Spleen (tissue), 13 donors: ENCODE measurements at places on chromosomes 6 and 20. TPM values are rescaled to one million over a fixed set of nuclear protein-coding genes. Genes with fewer than 3 reads are reported as not detected.
A peak's percentile ranks its signal among the peaks of the same experiment; 100 is the strongest.

The PRR18 gene
- 0.03 TPM for polyA plus RNA-seq

DNA sequence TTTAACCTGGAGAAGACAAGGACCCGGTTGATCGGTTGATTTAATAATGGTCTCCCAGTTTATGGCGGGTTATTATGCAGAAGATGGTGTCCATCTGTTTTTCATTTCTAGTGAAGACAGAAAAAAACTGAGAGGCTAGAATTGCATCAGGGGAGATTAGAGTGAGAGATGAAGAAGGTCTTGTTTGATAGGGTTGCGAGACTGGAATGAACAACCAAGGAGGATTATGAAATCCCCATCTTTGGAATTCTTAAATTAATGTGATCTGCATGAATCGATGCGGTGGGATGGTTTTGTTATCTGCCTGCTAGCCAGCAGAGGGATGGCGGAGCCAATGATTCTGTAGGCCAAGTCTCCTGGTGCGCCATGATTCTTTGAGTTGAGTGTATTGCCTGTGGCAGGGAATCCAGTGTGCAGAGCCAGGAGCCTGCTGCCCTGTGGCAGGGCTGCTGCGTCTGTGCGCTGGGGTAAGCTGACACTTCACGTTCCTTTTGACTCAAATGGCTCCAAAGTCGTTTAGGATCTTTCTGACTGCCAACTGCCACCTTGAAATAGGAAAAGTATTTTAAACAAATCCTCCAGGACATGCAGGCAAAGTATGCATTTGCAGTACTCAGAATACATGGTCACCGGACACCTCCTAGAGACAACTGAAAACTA lies 200.1 kb downstream of the CLIC5 start:
- H3K27ac ChIP-seq: no peak overlapping the region
- no peaks in the 10 kb centered on the region for H3K4me1 ChIP-seq
- H3K36me3 ChIP-seq: no peaks in the 10 kb centered on the region
- DNase-seq: no peak
- no peaks in the 10 kb centered on the region for H3K27me3 ChIP-seq

DNA sequence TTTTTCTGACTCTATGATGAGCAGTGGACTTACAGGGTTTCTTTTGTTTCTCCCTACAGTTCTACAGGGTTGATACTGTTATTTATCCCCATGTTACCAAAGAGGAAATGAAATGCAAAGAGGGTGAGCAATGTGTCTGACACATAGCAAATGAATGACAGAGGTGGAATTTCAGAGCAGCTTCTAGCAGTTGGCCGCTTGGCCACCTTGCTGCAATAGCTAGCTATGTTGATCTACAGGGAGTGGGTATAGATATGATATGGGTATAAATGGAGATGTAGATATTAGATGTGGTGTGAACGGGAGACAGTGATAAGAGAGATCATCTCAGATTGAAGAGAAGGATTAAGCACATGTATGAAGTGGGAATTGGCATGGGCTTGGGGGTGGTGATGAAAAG lies 10.9 kb upstream of the SLC22A3 start:
- H3K4me1 ChIP-seq: no peaks in the 10 kb centered on the region
- H3K27ac ChIP-seq: no peak overlapping the region
- DNase-seq: no peak
- no peak overlapping the region for H3K4me3 ChIP-seq
- no peaks in the 10 kb centered on the region for H3K27me3 ChIP-seq
- no peaks in the 10 kb centered on the region for H3K36me3 ChIP-seq

DNA sequence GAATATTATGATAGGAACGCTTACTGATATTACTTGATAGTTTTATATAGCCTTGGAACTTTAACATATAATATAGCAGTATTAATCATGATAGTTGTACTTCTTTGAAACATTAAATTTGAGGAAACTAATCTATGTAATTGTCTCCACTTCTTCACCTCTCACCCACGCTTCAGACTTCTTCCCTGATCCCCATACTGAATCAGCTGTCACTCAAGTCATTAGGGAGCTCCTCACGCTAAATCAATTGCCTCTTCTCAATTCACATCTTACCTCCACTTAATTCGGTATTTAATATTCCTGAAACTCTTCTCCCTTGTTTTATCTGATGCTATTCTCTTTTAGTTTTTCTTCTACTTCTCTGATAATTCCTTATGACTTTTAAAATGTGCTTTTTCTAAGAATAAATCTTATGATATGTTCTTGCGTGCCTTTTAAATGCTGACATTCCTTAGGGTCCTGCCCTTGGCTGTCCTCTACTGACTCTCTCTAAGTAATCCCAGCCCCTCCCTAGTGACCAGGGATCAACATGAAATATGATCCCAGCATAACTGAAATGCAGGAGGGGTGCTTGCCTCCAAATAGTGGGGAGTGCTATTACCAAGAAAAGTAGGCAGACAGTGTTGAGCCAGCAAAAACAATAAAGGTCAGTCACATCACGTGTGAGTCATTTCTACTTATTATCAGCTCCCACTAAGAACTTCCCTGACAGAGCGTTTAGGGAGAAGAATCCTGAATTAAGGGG lies 9.9 kb downstream of the ANKRD66 start:
- H3K27ac ChIP-seq: no peak overlapping the region
- H3K27me3 ChIP-seq: no peaks in the 10 kb centered on the region
- H3K4me3 ChIP-seq: no peak overlapping the region
- no peak for DNase-seq
- no peaks in the 10 kb centered on the region for H3K4me1 ChIP-seq

DNA sequence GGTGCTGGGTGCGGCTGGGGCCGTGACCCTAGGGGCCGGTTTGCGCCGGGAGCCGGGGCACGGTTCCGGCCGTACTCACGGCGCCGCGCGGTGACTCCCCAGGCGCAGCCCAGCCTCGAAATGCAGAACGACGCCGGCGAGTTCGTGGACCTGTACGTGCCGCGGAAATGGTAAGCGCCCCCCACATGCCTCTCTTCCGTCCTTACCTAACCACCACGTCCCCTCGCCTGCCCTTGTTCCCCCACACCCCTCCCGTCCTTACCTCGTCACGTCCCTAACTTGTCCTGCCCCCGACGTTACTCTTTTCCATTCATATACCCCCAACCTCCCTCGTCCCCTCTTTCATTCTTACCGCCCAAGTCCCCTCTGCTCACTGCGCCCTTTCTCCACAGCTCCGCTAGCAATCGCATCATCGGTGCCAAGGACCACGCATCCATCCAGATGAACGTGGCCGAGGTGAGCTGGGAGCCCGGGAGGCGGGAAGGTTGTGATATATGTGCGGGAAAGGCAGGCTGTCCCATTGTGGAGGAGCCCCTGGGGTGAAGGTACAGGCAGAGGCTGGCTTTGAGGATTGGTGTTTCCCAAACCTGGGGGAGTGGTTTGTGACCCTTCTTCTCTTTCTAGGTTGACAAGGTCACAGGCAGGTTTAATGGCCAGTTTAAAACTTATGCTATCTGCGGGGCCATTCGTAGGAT lies 463 bp downstream of the RPS21 start:
- peak overlapping the region; percentile 99 for H3K4me3 ChIP-seq
- H3K27ac ChIP-seq: peak overlapping the region; percentile 96
- DNase-seq: no peak
- H3K27me3 ChIP-seq: no peaks in the 10 kb centered on the region
- H3K4me1 ChIP-seq: peaks cover 52% of the 10 kb centered on the region
- H3K36me3 ChIP-seq: peaks cover 46% of the 10 kb centered on the region

DNA sequence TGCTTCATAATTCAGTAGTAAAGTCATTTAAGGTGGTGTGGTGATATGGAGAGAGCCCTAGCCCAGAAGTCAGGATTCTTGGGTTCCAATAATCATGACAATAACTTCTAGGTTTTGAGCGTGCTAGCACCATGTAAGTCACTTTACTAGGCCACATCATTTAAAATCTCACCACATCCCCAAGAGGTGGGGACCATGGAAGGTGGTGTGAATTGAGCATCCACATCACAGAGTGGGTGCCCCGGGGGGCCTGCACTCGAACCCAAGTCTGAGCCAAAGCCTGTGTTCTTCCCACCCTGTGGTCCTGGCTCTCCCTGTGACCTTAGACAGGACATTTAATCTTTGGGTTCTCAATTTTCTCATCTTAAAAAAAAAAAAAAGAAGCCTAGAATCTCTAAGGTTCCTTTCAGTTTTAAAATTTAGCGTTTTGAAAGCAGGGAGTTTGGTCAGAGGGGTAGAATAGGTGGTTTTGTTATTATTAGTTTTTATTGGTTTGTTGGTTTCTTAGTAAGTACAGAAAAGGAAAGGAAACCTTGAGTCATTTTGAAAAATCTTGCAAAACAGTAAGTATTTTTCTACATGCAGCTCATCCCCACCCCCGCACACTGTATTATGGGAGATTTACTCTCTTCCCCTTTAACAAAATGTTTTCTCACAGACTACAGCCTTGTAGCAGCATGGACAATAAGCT lies 26.4 kb downstream of the ARMC2 start:
- no peaks in the 10 kb centered on the region for H3K36me3 ChIP-seq
- peak overlapping the region; percentile 86 for H3K27ac ChIP-seq
- no peaks in the 10 kb centered on the region for H3K4me1 ChIP-seq
- peak overlapping the region; percentile 44 for H3K4me3 ChIP-seq
- no peaks in the 10 kb centered on the region for H3K27me3 ChIP-seq

DNA sequence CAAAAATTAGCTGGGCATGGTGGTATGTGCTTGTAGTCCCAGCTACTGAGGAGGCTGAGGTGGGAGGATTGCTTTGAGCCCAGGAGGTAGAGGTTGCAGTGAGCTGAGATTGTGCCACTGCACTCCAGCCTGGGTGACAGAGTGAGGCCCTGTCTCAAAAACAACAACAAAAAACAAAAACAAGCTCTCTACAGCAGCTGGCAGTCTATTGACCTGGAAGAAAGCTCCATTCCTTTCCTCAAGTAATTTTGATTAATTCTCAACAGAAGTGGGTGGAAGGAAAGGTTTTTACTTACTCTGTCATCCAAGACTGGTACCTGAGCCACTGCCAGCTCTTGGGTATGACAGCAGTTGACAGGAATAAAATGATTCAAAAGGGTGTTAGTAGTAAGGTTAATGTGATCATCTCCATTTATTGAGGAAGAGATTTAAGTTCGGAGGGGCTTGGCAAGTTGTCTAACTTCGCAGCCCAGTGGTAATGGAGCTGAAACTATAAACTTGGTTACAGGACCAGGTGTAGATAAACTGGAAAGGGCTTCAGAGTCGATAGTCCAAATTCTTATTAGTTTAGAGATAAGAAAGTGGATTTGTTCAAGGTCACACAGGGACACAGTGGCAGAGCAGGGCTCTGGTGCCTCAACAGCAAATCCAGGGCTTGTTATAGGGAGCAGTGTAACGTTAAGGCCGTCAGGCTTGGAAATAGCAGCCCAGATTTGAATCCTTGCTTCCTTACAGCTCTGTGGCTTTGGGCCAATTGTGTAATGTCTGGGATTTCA lies 14.8 kb downstream of the SRSF3 start:
- no peak for DNase-seq
- no peaks in the 10 kb centered on the region for H3K27me3 ChIP-seq
- H3K36me3 ChIP-seq: no peaks in the 10 kb centered on the region

DNA sequence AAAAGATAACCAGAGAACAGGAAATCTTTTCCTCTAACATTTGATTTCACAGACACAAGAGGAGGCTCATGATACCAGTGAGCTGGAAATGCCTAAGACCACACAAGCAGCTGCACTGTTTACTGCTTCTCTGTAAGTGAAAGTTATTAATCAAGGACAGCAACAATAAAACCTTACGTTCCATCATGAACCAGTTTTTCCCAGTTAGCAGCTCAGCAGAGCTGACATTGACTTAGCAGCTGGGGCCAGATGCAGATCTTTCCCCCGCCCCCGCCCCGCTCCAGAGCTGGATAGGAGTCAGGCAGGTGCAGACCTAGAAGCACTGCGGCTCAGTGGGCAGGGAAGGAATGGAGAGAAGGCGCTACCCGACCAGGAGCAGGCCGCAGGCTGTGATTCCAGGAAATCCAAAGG lies 275.2 kb downstream of the GMDS start:
- no peak overlapping the region for H3K27ac ChIP-seq
- DNase-seq: no peak
- H3K4me1 ChIP-seq: no peaks in the 10 kb centered on the region
- H3K4me3 ChIP-seq: no peak overlapping the region

DNA sequence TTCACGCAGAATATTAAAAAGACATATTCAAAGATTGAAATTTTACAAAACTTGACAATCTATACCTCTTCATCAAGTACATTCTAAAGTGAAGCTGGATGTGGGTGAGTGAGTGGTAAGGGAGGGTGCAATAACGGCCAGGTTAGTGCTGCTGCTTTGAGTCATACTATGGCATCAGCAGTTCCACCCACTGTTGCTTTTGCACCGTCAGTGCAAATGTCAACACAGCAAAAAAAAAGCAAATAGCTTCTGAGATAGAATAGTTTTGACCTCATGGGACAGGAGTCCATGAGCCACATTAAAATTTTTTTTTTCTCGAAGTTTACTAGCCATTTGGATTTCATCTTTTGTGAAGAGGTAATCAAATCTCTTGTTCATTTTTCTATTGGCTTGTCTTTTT lies 31.8 kb downstream of the PSMF1 start:
- no peaks in the 10 kb centered on the region for H3K4me1 ChIP-seq
- H3K27ac ChIP-seq: no peak overlapping the region
- H3K27me3 ChIP-seq: no peaks in the 10 kb centered on the region
- H3K36me3 ChIP-seq: peaks cover 45% of the 10 kb centered on the region
